ENCODE measurements at places on chromosomes 7 and 10. TPM values are rescaled to one million over a fixed set of nuclear protein-coding genes. Genes with fewer than 3 reads are reported as not detected.

EPHA1 gene
- not detected for total RNA-seq

TUBB8 gene
- not detected for total RNA-seq

NKX1-2 gene
- total RNA-seq: not detected

GPR15LG gene
- total RNA-seq: not detected

STRIP2 gene
- 10.0 TPM for total RNA-seq

BTBD16 gene
- total RNA-seq: 0.78 TPM

RNLS gene
- 2.5 TPM for total RNA-seq

DNA sequence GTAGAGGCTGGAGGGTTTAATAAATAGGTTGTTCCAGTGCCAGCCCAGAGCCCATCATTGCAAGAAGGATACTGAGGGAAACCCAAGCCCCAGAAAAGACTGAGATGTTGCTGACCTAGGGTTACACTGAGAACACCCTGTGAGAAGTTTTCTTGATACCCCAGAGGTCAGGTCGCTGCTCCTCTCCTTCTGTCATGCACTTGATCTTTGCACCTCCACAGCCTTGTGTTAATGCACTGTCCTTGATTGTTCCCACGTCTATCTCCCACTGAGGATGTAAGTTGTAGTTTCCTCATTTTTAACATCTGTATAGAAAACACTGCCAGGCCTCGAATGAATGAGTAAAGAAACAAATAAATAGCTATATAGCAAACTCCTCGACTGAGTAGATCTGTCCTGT is 195.3 kb upstream of the AHR start:
- DNase-seq: no peak

DNA sequence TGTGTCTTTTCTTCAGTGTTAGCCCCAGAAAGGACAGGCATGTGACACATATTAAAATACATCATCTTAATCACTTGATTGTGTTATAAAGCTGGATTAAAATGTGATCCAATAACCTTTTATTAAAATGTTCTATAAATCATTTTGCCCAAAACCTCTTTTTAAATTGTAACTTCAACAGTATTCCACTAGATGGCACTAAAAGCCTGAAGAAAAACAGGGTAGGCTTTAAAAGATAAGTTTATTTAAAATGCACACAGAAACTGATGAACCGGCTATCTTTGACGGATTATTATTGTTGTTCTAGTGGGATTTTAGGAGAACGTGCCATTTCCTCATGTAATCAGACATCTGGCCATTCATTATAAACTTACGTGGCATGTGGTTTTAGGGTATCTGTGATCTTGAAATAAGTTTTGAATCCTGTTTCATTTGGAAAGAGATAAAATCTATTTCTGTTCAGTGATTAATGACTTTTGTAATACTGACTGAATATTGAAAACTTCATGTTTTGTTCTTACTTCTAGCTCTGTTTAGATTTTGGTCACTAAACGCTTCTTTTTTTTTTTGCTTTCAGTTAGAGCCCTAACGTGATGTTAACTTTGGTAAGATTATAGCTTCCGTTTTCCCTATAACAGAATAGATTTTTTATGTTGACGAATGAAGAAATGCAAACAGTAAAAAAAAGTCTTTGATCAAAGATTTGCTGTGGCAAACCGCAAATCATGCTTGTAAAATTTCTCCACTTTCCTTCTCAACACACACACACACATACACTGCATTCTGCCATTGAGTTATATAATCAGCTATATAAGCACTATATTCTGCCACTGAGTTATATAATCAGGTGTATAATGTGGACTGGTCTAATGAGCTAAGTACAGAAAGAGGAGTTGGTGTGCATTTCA is 13.6 kb downstream of the VPS50 start:
- DNase-seq: peak; percentile 59

GRCh38 chr7:106778656-106779250 is 86.3 kb upstream of the PIK3CG start:
- no peak for DNase-seq

- DNase-seq: no peak
These were observed 40.0 kb upstream of the DGKI start for GRCh38 chr7:137886746-137887145.

GRCh38 chr7:157253850-157254249 is 83.0 kb upstream of the DNAJB6 start:
- no peak for DNase-seq

DNA sequence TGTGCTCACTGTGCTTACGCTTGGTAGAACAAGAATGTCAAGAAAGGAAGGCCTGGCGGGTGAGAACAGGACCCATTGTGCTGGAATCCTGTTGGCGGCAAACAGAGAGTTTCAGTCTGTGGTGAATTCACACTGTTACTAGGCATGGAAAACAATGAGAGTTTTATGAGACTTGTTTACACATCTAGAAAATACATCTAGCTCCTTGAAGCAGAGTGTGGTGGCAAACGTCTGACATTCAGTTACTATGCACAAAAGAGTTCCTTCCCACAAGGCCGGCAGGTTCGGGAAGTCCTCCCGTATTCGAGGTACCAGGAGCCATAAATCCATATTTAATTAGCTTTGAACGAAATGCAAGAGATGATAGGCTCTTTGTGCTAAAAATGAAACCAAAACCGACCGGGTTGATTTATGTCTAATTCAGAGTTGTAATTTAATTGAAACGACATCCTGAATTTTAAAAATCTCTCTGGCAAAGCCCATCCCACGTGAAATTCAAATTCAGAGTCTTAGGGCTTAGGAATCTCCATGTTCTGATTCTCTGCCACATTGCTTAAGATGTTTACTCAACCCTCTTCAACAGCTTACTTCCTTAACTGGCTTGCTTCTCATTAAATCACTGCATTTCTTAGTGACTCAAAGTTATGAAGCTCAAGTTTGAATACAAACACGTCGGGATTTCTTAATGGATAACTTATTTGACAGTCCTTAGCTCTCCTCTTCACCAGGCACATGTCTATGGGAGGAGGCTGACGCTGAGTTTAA is 299.9 kb upstream of the PITRM1 start:
- DNase-seq: peak; percentile 72

DNA sequence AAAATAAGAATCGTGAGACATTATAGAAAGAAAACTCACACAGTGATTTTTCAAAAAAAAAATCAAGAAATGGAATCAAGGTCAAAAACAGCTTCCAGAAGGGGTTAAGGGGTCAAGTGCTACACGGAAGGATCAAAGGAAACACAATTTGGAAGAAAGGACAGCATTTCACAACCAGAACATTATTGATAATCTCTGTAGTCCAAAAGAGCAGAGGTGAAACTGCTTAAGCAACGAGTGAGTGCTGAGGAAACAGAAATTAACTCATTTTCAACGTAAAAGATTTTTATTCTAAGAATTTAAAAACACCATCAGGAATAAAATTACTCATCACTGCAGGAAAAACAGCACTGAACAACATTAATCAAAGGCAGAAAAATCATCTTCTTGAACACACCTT is 23.5 kb downstream of the MINDY3 start:
- no peak for DNase-seq

DNA sequence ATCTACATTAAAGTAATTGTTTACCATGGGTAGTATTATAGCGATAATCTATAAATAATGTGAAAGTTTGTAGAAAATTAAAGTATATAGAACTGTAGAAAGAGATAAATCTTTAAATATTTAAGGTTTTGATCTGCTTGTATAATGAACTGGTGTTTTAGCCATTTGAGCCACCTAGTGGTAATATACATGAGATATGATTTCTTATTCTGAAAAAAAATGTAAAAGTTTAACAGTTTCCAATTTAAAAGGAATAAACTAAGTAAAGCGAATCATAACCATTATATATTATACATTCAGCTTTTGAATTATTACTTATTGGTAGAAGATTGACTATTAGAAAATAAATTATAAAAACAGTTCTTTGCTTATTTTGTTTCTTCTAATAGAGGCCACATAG is 91.2 kb downstream of the OTUD1 start:
- peak; percentile 5 for DNase-seq

- DNase-seq: no peak
These were observed 15.3 kb upstream of the MAPK8 start for GRCh38 chr10:48291190-48291589.

DNA sequence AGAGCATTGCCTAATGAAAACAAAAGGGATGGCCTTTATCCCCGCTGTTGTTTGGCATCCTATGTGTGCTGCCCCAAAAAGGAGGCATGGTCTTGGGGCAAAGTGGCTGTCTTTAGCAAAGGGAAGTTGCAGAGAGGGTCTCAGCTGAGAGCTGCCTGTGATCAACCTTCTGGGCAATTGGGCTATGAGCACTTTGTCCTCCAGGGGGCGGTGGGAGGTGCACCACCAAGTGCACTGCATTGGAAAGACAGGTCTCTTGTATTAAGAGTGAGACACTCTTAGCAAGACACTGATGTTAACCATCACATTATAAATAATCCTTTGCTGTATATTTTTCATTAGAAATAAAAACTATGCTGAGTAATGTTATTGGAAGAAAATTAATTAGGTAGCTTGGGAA is 314.8 kb downstream of the POM121L12 start:
- DNase-seq: peak; percentile 29
